ENCODE measurements at places on chromosomes 3 and 15. TPM values are rescaled to one million over a fixed set of nuclear protein-coding genes. Genes with fewer than 3 reads are reported as not detected.

- no peak overlapping the region for H3K27ac ChIP-seq
- peaks cover 33% of the 10 kb centered on the region for H3K36me3 ChIP-seq
- no peak overlapping the region for H3K4me3 ChIP-seq
- no peak for DNase-seq
- no peaks in the 10 kb centered on the region for H3K27me3 ChIP-seq
- peaks cover 3% of the 10 kb centered on the region for H3K4me1 ChIP-seq
Observed at GRCh38 chr15:64975390-64975789, 14.3 kb downstream of the SPG21 start.

EPHA3 gene
- total RNA-seq, result 0.59 TPM

GRCh38 chr3:110821586-110821985, 250.0 kb upstream of the NECTIN3 start:
- H3K27ac ChIP-seq, result no peak overlapping the region
- H3K36me3 ChIP-seq, result no peaks in the 10 kb centered on the region
- no peak overlapping the region for H3K4me3 ChIP-seq

GRCh38 chr15:30824518-30825195, 79.1 kb upstream of the FAN1 start:
- H3K4me3 ChIP-seq, result no peak overlapping the region
- H3K4me1 ChIP-seq, result no peaks in the 10 kb centered on the region
- DNase-seq, result no peak
- peaks cover 5% of the 10 kb centered on the region for H3K36me3 ChIP-seq
- H3K27ac ChIP-seq, result no peak overlapping the region

TRH gene
- total RNA-seq, result not detected

- H3K4me3 ChIP-seq, result peak overlapping the region; percentile 24
- peak overlapping the region; percentile 6 for H3K27ac ChIP-seq
- DNase-seq, result no peak
- H3K36me3 ChIP-seq, result peaks cover 25% of the 10 kb centered on the region
Observed at GRCh38 chr3:104520228-104520655, 846.5 kb upstream of the ALCAM start.
